ENCODE measurements at places on chromosomes 6 and 20.

- no peak for DNase-seq
Observed at GRCh38 chr6:15344831-15345230, 99.0 kb downstream of the JARID2 start.

DNA sequence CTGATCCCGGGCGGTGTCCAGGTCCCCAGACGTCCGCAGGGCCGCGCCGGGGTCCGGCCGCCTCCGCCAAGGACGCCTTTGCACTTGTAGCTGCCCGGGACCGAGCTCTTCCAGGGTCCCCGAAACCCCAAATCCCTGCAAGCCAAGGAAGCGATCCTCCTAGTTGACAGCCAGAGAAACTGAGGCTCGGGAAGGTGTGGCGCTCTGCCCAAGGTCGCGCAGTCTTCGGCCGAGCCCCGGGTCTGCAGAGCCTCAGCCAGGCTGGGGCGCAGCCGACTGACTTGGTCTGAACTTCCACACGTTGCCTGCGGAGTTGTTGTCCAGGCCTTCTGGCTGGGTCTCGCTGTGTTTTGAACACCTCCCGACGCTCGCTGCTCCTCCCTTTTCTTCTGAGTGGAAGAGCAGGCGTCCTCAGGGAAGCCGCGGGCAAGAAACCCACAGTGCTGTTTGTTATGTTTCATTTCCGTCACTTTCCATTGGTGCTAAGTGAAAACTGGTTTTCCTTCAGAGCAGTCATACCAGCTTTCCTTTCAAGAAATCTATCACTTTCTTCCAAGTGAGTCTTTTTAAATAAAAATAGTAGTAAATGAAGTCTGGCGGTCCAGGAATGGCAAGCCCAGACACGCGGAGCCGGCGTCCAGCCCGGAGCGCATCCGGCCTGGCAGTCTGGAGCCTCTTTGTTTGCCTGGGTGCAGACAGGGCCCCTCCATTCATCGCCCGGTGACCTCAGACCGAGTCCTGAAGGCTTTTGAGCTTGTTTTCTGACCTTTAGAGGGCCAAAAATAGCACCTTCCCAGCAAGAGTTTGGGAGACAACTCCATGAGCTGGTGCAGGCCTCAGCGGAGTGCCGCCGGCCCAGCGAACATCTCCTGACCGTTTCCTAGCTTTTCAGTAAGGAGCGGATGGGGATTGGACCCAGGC is 698 bp downstream of the FAM210B start:
- peak; percentile 26 for DNase-seq

DNA sequence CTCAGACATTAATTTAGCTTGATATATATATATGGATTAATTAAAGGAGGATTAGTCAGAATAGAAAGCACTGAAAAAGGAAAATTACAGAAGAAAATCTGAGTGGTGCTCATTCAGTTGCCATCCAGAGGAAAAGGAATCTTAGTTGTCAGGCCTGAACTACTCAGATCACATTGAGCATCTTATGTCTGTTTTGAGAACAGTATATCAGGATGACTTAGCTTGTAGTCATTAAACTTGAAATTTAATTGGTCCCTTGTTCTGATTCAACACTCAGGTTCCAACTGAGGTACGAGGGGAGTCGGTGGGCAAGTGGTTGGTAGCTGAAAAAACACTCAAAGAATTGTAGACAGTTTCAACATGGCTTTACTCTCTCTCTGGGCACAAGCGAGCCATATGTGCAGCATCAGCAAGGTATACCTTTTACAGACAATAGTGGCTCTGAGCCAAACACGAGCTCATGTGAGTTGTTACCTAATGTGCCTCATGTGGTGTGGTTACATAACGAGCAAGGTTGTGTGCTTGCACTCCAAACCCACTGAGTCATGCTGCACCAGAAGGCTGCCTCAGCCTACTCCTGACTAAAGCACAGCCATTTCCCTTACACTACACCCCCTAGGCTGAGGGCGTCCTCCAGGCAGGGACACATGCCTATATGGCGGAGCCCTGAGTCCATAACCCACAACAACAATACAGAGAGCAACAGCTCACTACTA is 73.0 kb upstream of the HMGN3 start:
- no peak for DNase-seq

DNA sequence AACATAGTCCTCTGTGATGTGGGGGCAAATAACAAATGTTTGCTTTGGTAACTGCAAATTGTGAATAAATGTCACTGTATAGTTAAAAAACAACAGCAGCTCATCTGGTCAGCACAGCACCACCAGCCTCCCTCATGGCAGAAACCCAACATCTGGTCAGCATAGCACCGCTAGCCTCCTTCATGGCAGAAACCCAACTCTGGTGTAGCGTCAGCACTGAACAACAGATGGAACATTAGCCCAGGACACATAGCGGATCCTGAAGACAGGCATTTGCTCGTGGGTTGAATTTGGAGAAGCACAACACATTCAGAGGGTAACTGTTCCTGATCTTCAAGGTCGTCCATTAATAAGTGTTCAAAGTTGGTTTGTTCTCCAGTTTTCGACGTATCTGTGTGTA is 265.9 kb downstream of the DLL1 start:
- peak; percentile 4 for DNase-seq

DNA sequence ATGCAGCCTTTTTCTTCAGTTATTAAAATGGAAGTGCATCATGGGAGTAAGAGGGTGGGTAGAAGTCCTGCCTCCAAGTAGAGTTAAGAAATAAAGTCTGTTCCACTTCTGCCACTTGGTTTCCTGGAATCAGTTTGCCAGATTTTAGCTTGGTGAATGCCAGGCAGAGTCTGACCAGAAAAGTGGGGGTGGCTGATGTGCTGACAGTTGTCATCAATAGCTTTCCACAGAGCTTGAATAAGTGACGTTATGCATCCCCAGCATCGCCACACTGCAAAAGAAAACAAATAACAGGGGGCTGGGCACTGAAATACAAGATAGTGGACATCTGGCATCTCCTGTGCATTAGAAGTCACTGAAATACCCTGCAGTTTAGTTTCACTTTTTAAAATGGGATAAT is 30.8 kb upstream of the CEP162 start:
- no peak for DNase-seq

DNA sequence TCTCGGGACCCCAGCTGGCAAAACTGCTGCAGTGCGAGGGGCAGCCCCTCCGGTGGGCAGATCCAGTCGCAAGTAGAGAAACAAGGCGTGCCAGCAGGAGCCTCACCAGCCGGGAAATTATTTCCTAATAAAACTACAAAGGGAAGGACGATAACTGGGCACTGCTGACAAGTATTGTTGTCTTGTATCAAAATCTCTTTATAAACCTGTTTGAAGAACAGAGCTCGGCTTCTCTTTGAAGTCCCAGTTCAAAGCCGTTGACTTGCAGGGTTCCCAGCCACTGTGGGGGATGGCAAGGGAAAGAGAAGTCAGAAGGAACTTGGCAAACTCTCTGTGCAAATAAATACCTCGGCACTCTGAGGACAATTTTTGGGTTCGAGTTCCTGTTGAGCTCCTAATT is 504.5 kb downstream of the CD83 start:
- no peak for DNase-seq

GRCh38 chr6:7726416-7727085 is 652 bp downstream of the BMP6 start:
- no peak for DNase-seq

DNA sequence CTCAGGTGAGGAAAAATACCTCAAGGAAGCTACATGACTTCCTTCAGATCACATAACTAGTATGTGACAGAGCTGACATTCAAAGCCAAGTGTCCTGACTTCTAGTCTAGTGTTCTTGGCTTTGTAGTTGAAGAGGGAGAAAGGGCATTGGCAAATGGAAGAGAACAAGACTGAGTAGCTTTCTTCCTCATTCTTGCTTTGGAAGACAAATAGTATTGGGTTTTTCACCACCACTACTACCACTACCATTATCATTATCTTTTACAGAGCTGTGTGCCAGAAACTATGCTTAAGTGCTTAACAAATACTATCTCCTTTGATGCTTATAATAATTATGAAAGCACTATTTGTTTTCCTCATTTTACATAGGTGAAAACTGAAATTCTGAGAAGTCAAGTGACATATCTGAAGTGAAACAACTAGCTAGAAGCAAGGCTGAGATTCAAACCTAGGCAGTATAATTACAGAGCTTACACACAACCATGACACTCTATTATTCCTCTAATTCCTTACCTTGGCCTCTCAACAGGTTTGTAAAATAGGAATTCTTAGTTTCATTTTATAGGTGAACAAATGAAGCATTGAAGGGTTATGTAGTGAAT is 6.8 kb downstream of the ACSS2 start:
- DNase-seq = no peak

GRCh38 chr6:157632821-157633220 is 190.2 kb upstream of the SNX9 start:
- peak; percentile 55 for DNase-seq

- no peak for DNase-seq
Observed at GRCh38 chr6:101268541-101268940, 125.0 kb upstream of the GRIK2 start.
